ENCODE measurements at places on chromosomes 2 and 18.

- peak; percentile 32 for DNase-seq
These were observed 58.8 kb downstream of the RND3 start for GRCh38 chr2:150428641-150429040.

GRCh38 chr2:166417669-166418068, 41.9 kb upstream of the SCN9A start:
- no peak for DNase-seq

DNA sequence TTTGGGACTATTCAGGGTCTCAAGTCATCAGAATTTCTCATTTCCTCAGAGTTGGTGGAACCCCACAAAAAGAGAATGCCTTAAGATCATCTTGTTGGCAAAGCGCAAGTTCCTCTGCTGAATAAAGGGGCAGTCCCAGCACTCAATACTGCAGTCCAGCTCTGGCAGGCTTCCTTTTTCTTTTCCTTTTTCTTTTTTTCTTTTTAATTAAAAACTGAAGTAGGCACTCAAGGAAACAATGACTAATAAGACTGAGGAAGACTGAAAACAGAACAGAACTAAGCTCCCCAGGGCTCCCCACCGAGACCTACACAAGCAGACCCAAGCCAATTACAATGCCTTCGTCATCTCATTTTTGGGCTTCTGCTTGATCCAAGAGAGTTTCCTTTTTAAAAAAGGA, 82.0 kb downstream of the STK39 start:
- no peak for DNase-seq

DNA sequence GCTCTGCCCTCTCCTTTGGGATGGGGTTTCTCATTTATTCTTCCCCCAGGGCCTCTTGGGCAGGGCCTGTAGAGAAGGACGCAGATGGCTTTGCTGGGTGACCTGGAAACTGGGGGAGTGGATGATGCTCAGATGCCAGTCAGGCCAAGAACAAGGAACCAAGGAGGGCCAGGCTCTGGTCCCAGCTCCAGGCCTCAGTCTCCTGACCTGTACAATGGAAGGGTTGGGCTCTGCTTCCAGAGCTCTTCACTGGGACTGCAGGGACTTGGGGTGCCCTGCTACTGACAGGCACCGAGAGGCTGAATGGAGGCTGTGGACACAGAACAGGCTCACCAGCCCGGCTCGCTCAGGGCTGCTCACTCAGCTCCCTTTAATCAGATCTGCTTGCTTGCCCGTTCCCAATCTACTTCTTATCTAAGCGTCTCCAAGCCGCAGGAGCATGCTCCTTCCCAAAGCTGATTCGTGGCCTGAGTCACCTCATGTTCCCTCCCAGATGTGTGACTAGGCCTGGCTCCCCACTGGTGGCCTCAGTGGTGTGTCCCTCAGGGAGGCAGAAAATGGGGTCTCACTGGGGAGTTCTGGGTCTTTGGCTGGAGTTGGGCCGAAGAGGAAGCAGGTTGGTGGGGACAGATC, 82.6 kb upstream of the ODC1 start:
- DNase-seq = no peak

DNA sequence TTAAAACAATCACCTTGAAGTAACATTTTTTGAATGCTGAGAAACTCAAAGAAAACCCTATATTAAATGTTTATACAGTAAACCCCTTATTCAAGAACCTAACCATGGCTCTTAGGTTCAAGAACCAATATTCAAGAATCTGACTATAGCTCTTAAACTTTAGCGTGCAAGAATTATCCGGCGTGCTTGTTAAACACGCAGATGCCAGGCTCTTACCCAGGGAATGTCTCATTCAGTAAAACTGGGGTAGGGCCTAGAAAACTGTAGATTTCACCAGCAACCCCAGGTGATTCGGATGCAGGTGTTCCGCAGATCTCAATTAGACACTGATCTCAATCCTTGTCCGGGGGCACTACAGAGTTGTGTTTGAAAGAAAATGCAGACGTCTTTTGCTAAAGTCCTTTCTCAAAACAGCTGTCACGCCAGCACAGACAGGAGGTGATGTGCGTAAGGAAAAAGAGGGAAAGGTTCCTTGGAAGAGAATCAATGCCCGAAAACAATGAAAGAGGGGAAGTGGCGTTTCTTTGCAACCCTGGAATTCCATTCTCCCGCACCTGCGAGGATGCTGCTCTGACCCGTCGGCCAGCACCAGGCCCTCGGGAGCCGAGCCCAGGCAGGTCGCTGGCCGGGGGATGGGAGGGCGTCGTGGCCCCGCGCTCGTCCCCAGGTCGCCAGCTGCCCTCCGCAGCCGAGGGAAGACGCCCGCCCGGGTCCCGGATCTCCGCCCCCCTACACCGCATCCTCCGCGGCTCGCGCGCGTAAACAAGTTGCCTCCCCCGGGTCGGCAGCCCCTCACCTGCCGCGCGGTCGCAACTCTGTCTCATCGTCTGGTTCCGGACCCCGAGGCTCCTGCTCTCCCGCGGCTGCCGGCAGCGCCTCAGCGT, 851 bp downstream of the EIF2AK3 start:
- no peak for DNase-seq

DNA sequence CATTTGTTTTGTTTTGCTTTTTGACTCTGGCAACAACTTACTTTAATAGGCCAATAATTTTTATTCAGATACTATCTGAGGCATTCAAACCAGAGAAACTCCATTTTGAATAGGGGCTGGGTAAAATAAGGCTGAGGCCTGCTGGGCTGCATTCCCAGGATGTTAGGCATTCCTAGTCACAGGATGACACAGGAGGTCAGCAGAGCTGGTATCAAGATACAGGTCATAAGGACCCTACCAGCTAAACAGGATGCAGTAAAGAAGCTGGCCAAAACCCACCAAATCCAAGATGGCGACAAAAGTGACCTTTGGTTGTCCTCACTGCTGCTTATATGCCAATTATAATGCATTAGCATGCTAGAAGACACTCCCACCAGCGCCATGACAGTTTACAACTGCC, 102.2 kb upstream of the XPO1 start:
- DNase-seq = no peak

DNA sequence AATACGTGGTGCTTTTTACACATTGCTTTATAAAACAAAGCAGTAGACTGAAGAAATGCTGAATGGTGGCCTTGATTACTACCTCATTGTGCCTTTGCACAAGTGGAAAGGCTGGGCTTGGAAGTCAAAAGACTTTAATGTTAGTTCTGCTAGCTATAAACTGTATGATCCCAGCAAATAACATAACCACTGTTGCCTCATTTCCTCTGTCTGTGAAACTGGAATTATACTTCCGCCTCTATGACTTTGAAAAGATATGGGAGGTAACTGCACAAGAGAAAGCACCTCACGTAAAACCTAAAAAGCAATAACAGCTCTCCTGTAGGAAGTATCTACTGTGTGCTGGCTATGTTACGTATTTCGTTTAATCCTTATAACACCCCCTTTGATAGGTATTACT, 43.4 kb upstream of the DSC1 start:
- DNase-seq = no peak

DNA sequence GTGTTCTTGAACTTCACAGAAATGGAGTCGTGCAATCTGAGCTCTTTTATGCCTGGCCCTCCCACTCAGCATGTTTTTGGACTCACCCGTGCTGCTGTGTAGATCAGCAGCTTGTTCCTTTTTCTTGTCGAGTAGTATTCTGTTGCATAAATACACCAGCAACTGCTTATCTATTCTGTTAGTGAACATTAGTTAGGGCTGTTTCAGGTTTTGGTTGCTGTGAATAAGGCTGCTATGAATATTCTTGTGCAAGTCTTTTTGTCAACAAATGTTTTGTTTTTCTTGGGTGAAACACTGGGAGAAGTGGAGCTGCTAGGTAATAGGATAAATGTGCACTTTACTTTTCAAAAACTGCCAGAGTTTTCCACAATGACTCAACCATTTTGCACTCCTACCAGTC, 15.3 kb upstream of the CIDEA start:
- DNase-seq = no peak

DNA sequence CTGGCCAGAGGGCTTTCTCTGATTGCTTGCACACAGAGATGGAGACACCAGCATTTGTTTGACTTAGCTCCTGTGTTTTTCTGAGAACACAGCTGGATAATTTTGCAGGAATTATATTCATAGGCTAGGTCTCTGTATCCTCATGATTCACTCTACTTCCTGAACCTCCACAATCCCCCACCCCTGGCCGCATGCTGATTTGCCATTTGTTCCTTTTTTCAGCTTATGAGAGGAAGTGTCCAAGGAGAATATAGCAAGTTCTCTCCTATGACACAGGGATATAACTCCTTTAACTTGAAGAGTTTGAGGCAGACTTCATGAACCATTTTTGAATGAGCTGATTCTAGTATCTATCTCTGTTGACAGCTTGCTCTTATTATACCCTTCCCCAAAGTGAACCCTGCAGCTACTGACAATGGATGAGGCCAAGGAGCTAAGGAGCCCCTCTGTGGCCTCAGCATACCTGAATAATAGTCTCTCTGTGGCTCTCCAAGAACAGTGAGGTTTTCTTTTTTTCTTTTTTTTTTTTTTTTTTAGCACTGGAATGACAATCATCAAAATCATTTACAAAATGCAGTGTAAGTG, 15.4 kb downstream of the CAVIN2 start:
- DNase-seq = no peak

DNA sequence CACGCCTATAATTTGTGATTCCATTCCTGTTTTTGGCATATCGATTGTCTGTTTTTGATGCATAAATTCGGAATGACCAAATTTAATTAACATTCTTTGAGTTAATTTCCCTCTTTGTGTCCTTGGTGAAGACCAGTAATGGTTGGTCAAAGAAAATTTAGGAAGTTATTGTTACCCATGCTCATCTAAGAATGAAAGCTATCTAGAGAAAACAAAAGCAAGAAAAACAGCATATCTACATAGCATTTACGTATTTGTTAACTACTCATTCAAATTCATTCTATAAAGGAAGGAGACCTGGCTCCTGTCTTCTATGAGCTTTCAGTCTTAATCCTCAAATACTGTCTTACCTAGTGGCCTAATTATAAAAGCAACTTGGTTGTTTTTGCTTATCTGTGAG, 59.2 kb upstream of the CHST9 start:
- no peak for DNase-seq

GRCh38 chr18:74570266-74570665, 27.4 kb upstream of the ZNF407 start:
- DNase-seq = no peak

GRCh38 chr2:121099329-121100290, 185.4 kb downstream of the TFCP2L1 start:
- no peak for DNase-seq

DNA sequence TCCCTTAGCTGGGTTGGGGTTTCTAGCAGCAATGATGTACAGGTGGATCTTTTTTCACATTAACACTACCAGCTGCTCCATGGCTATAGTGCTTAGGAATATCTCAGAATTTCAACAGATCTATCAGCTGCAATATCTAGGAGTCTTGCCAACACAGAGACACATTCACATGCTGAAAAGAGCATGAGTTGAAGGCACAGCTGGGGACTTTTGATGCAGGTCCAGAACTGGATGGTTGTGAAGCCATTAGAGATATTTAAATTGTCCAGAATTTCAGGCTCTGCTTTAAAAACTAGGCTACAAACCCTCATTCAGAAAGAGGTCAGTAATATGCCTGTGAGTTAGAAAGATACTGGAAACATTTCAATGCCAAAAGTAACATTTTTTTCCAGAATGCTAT, 122.2 kb upstream of the CCDC195 start:
- no peak for DNase-seq

DNA sequence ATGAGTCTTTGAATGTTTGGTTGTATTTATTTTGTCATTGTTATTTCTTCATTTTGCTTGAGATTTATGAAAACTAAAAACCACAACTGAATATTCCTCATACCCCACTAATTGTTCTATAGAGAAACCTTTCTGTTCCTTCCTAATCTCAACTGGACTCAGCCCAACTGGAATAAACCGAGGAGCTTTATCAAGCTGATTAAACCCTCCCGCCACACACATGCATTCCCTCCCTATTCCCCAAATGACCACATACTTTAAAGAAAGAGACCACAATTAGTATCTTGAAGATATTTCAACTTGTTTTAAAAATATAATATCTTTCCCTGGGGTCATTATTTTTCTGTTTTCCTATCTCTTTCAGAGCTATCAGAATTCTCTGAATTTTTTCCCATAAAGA, 107.5 kb downstream of the OSR1 start:
- no peak for DNase-seq

- DNase-seq = no peak
These were observed 102.5 kb downstream of the CHN1 start for GRCh38 chr2:174902506-174903263.

GRCh38 chr18:65762556-65762955, 11.7 kb downstream of the CDH7 start:
- no peak for DNase-seq

GRCh38 chr2:237818066-237818473, 19.5 kb downstream of the RBM44 start:
- DNase-seq = no peak

Data from NCI-H524 treated with DMSO at 0.1 percent for 48 hours (cell line).